ENCODE measurements at places on chromosomes 5 and 9.
A peak's percentile ranks its signal among the peaks of the same experiment; 100 is the strongest.

DNA sequence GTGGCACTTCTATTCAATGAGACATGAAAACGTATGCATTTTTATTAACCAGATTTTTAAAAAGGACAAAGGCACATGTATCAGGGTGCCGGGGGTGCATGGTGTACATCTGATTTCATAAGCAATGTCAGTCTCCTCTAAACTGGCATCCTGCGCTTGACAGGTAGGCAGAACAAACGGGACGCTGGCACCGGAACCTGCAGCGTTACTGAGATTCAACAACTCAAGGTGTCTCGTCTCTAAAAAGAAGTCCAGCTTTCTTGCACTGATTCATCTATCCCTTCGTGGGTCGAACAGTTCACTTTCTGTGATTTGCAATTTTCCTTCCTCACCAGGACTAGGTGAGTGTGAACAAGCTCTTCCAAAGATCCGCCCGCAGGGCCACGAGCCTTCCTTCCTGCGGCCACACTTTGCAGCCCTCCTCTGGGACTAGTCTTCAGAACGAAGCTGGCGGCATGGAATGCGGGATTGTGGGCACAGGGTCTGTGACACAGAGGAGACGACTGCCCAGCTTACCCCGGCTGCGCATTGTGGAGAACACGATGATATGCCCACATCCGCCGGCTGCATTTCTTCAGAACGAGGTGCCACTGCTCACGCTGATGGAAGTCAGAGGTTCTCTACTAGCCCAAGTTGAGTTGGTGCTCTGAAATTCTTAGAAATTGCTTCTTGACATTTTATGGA is 7.2 kb downstream of the SLC6A3 start:
- DNase-seq: no peak

DNA sequence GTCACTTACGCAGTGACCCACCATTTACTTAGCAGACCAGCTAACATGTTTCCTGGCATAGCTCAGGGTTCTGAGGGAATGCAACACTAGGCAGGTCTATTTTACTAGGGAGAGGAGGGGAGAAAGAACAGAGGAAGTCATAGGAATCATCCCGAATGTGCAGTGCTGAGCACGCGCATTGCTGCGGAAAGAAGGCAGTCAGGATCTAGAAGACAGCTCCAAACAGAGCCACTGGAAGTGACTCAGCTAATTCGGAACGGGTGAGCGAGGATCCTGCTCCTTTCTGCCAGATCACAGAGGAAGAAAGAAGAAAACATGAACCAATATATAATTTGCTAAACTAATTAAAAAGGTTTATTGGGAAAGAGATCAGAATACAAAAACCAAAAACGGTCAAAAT is 339.8 kb downstream of the EFNA5 start:
- DNase-seq: no peak

- no peak for DNase-seq
These were observed 173.8 kb downstream of the ADAMTS6 start for GRCh38 chr5:65307931-65308330.

DNA sequence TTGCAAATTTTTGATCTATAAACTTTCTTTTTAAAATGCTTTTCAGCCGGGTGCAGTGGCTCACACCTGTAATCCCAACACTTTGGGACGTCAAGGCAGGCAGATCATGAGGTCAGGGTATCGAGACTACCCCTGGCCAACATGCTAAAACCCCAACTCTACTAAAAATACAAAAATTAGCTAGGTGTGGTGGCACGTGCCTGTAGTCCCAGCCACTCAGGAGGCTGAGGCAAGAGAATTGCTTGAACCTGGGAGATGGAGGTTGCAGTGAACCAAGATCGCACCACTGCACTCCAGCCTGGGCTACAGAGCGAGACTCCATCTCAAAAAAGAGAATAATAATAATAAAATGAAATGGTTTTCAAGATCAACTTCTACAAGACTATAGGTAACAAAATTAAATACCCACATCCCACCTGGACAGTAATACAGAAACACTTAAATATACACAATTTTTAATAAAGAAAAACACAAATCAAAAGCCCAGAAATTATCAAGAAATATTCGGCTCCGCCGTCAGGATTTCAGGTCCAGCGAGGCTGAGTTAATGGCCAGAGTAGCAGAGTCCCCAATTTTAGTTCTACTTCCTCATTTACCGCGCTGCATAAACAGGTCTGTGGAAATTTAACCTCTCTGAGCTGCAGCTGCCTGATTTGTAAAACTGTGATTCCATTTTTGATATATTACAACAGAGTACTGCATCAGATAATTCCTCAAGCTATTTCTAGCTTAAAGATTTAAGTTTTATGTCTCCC is 4.0 kb downstream of the TUT7 start:
- no peak for DNase-seq

GRCh38 chr9:16679327-16679821 is 191.1 kb downstream of the BNC2 start:
- DNase-seq: no peak

DNA sequence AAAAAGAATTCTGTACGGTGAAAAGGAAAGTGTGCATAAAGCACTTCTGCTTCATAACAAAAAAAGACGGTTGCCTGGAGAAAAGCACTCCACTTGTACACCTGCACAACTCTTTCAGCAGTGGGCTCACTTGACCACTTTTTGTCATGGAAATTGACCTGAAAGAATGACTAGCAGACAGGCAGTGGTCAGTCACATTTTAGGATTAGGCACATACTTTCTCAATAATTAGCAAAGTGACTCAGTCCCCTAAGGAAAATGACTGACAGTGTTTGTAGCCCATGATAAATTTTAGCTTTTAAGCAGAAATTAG is 169.3 kb downstream of the FANCC start:
- DNase-seq: no peak

DNA sequence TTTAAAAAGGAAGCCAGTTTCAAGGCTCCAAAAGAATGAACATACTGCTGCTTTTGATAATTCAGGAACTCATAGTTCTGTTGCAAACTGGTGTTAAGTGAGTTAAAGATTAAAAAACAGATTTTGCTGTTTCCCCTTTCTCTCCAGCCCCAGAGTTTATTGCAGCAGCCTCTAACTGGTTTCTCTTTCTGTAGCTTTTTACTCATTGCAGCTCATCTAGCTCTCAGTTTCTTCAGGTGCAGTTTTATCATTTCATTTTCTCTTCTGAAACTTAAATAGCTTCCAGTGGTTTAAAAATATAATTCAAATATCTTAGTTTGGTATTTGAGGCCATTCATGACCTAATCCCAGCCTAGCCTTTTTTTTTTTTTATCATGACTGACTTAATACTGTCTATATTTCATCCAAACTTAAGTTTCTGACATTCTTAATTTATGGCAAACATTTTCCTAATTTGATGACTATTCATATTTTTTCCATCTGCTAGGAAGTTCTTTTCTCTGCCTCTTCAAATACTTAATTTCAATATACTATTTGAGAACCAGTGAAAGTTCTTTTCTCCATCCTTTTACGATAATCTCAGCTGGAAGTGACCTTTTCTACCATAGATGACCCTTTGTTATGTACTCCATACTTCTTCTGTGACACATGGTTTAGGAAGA is 252.7 kb upstream of the GRIA1 start:
- no peak for DNase-seq

DNA sequence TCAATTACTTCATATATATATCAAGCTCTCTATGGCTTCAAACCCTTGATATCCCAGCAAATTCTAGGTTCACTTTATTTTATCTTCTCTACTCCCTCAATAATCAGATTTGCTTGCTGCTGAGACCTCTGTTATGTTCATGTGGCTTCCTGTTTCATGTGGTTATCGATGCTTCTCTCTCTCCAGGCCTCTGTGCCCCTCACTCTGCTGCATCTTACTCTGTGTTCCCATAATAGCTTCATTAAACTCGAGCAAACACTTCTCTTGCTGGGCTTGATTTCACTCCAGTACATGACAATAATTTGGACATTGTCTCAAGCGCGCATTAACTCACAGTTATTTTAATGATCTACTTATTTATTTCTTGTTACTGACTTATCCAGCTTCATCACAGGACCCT is 798.8 kb downstream of the CDH9 start:
- DNase-seq: no peak

DNA sequence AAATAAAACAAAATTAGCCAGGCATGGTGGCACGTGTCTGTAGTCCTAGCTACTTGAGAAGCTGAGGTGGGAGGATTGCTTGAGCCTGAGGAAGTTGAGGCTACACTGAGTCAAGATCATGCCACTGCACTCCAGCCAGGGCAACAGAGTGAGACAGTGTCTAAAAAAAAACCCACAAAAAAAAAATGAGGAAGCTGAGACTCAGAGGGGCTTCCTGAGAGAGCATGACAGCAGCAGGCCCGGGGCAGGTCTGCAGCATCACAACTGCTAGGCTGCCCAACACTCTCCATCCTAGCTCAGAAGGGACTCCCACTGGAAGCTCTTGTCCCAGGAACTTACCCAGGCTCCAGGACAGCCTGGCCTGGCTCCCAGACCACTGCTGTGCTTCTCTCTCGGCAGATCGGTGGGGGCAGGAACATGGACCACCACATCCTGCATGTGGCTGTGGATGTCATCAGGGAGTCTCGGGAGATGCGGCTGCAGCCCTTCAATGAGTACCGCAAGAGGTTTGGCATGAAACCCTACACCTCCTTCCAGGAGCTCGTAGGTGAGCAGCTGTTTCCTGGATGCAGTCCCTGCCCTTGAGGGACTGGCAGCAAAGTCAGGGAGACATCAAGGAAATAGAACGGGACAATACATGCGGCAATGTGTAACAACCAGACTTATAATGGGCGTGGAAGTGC is 19.1 kb downstream of the PTGS1 start:
- DNase-seq: no peak

DNA sequence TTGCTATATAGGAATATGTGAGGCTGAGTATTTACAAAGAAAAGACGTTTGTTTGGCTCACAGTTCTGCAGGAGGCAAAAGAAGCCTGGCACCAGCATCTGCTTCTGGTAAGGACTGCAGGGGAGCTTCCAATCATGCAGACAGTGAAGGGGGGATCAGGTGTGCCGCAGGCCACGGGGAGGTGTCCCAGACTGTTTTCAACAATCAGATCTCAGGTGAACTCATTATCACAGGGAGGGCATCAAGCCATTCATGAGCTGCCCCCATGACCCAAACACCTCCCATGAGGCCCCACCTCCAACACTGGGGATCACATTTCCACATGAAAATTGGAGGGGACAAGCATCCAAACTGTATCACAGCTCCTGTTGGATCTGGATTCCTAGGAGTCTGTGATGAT is 30.4 kb upstream of the TRIM14 start:
- DNase-seq: no peak

GRCh38 chr5:96614110-96614691 is 48.0 kb upstream of the CAST start:
- peak; percentile 26 for DNase-seq

GRCh38 chr9:131677049-131677443 is 62.8 kb downstream of the RAPGEF1 start:
- no peak for DNase-seq

GRCh38 chr5:172150514-172151425 is 37.3 kb downstream of the STK10 start:
- DNase-seq: no peak

DNA sequence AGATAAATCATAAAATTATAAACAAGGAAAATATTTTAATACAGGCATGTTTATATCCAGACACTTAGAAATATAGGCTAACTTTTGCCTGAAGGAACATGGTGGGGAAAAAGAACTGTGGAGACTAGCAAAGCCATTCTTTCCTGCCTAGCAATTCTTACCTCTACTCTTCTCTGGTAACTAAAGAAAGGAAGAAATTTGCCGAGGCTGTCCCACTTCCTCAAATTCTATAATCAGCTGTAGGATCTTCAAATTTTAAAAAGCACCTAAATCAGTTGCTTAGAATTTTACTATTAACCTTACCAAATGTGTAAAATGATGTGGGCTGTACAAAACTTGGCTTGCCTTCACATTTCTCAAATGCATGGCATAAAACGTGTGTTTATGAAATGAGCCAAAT is 249.1 kb upstream of the SMARCA2 start:
- no peak for DNase-seq

GRCh38 chr5:6143523-6143922 is 234.8 kb downstream of the MED10 start:
- no peak for DNase-seq

DNA sequence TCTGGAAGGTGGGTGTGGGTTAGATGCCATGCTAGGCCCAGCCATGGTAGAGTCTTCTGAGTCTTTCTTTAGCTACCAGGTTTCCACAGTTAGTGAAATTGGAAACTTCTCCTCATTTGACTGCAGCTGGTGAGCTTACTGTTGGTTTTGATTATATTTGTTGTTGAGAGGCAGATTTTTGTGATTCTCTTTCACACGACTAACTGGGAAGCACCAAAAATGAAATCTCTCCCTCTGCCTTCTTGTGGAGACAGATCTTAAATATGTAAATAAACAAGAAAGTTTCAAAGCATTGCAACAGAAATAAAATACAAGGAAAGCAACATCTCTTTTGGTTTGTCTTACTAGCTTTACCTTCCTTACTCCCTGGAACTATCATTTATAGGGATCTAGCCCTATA is 122.2 kb downstream of the CEMIP2 start:
- DNase-seq: no peak

- DNase-seq: no peak
These were observed 170.1 kb downstream of the GOLPH3 start for GRCh38 chr5:32003981-32004380.

- no peak for DNase-seq
These were observed 188.3 kb downstream of the GRIA1 start for GRCh38 chr5:153678617-153679329.

DNA sequence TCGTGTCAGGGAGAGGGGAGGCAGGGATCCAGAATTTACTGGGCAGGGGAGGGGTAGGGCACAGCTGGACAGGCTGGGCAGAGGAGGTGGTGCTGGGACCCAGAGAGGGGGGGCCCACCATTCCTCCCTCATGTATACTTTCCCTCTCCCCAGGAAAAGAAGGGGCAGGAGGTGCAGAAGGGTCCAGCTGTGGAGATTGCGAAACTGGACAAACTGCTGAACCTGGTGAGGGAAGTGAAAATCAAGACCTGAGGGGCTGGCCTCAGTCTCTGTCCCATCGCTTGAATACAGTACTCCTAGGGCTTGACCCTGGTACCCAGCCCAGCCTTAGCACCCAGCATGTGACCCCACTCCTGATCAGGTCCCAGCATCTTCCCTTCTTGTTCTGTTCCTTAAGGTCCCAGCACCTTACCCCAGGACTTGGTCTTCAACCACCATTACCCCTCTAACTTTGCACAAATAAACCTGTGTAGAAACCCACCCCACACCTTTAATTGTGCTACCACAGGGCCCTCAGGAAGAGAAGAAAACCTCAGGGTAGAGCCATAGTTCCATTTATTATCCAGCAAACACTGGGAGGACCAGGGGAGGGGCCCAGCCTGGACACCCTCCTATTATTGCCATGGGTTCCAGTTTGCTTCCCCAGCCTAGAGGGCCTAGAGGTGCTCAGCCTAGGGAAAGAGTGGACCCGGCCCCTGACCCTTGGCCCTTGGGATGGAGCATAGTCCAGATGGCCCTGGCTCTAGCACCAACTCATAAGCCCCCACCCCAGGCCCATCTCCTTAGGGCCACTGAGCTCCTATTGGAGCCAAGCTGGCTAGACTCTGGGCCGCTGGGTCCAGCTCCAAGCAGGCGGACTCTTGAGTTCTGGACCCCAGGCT is 2.0 kb downstream of the ENHO start:
- no peak for DNase-seq

DNA sequence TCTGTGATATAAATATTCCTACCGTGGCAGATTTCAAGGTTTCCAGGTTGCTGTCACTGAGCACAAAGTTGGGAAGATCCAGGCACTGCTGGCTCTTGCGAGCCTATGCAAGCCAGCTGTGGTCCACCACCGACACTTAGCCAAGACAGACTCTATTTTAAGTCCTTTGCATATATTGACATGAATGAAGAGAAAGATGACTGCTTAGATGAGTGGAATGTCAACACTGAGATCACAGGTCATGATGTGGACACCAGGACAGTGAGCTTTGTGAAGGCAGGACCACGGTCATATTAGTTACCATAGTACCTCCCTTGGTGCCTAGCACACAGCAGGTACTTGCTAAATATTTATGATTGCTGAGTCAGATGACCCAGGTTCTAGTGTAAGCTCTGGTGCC is 217.0 kb downstream of the PAPPA start:
- no peak for DNase-seq

Data from stimulated activated CD4-positive, alpha-beta T cell treated with anti-CD3 and anti-CD28 coated beads, Interleukin-2, amount 100 ng/mL, for 24 hours (primary cell).